Activated CD4-positive, alpha-beta T cell treated with anti-CD3 and anti-CD28 coated beads, Interleukin-2, amount 50 U/mL, for 48 hours (primary cell): ENCODE measurements at places on chromosomes 4 and X.

GRCh38 chr4:23881052-23881501, 8.8 kb downstream of the PPARGC1A start:
- DNase-seq, result no peak

- no peak for DNase-seq
Observed at GRCh38 chr4:95599777-95600400, 51.1 kb upstream of the UNC5C start.

DNA sequence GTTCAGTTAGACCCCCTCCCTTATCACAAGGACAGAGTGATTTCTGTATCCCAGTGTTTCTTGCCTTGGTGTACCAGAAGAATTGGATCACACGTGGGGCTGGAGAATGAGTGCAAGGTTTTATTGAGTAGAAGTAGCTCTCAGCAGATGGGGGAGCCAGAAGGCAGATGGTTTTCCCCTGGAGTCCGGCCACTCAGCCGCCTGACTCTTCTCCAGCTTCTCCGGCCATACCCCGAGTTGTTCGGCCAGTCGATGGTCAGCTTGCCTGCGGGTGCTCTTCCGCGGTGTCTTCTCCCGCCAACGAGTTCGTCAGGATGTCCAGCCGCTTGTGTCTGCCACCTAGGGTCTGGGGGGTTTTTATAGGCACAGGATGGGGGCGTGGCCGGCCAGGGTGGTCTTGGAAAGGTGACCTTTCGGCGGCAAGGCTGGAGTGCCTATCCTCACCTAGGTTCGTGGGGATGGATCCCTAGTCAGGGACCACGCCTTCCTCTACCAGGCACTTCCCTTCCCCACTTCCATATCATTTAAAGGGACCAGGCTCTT, 14.5 kb downstream of the GAB1 start:
- DNase-seq, result no peak

GRCh38 chr4:140448162-140448561, 20.7 kb upstream of the CLGN start:
- no peak for DNase-seq

DNA sequence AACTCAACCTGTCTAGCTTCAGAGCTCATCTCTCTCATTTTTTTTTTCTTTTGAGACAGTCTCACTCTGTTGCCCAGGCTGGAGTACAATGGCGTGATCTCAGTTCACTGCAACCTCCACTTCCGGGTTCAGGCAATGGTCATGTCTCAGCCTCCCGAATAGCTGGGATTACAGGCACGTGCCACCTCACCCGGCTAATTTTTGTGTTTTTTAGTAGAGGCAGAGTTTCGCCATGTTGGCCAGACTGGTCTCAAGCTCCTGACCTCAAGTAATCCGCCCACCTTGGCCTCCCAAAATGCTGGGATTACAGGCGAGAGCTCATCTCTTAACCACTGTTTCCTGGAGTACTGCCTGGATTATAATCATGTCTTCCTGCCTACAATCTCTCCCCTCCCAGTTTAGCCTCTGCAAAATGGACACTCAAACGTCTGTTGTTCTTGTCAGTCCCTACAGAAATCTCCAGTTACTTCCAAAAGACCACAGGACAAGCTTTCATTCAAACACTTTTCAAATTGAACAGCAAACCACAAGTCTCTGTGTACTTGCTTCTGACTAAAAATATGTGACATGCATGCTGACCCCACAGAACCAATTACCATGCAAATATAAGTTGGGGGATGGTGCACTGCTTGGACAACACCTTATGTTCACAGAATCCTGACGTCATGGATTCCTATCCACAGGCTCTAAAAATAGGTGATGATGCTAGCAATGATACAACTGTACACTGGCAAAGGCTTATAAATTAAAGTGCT, 137.2 kb downstream of the SH3KBP1 start:
- no peak for DNase-seq
